ENCODE measurements at places on chromosomes 6 and 20.

DNA sequence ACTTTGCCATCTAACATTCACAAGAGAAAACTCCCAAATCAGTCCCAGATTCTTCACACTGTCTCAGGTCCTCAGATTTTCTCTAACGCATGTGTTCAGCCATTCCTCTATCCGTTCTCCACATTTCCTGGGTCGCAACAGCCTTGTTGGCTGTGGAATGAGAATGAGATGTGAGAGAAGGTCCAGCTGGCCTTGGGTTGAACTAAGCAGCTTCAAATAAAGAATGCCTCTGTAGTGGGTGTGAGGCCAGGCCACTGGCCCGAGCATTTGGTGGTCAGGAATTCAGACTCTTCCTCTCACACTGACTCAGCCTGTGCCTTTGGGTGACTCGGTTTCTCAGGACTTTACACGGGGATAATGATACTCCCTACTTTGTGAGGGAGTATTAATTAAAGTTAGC is 73.8 kb upstream of the CCN6 start:
- DNase-seq: peak; percentile 32

- no peak for DNase-seq
Observed at GRCh38 chr6:31579546-31580437, 2.4 kb downstream of the LTB start.

GRCh38 chr6:127570739-127571389 is 6.1 kb upstream of the C6orf58 start:
- peak; percentile 25 for DNase-seq

- peak; percentile 25 for DNase-seq
Observed at GRCh38 chr6:73131706-73132105, 93.6 kb downstream of the KHDC1L start.

- peak; percentile 41 for DNase-seq
Observed at GRCh38 chr6:32972353-32973143, 4.2 kb downstream of the BRD2 start.

- peak; percentile 6 for DNase-seq
Observed at GRCh38 chr6:113184736-113185135, 672.4 kb upstream of the MARCKS start.

DNA sequence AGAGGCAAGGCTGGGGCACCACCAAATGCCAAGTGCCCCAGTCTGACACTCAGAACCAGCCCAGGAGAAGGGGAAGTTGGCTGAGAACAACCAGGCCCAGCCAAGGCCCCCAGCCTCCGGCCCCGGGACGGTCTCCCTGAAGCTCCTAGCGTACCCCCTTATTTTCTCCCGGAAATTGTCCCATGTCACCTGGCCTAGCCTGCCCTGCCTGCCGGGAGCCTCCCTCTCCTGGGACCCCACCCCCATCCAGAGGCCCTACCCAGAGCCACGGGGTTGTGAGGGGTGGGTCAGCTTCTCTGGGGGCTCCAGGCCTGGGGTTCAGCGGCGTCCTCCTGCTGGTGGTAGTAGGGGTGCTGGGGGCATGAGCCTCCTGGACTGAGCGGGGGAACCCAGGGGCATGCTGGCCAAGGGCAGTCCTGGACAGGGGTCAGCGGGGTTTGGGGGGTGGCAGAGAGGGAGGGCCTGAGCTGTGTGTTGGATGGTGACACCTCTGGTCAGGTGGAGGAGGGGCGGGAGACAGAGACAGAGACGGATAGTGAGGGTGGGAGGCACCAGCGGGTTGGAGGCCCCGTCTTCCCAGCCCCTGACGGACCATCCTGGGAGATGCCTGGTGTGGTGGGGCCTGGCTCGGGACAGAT is 7.9 kb upstream of the SLCO4A1 start:
- no peak for DNase-seq

GRCh38 chr6:142903812-142904211 is 41.2 kb downstream of the HIVEP2 start:
- DNase-seq: peak; percentile 69

GRCh38 chr6:24961852-24962251 is 26.1 kb upstream of the RIPOR2 start:
- DNase-seq: no peak

DNA sequence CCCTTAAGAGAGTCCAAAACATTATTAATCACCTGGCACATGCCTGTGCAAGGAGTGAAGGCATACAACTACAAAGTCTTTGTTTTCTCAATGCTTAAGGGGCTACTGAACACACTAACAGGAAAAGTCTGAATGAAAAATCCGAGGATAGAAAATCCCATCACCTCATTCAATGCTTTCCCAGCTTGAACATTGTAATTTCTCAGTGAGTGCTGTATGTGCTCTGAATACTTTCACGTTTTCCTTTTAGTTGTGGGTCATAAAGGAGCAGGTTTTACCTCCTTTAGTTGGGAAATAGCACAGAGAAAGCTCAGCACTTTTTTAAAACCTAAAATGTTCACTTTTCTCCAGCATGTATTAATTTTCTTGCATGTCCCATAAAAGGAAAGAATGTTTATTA is 45.9 kb upstream of the SPTLC3 start:
- DNase-seq: no peak

- DNase-seq: no peak
Observed at GRCh38 chr20:5357946-5358345, 41.2 kb upstream of the PROKR2 start.

DNA sequence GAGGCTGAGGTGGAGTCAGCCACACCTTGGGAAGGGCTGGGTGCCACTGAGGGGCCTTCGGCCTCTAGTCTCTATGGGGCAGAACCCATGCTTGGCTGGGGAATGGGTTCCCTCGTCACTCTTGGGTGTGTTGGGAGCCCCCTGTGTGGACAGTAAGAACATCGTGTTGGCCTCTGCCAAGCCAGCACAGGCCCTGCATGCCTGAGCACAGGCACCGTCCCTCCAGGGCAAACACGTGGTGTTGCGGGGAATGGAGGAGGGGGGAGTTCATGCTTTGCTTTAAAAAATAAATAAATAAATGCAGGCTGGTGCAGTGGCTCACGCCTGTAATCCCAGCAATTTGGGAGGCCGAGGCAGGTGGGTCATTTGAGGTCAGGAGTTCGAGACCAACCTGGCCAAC is 63.0 kb downstream of the EZR start:
- no peak for DNase-seq

DNA sequence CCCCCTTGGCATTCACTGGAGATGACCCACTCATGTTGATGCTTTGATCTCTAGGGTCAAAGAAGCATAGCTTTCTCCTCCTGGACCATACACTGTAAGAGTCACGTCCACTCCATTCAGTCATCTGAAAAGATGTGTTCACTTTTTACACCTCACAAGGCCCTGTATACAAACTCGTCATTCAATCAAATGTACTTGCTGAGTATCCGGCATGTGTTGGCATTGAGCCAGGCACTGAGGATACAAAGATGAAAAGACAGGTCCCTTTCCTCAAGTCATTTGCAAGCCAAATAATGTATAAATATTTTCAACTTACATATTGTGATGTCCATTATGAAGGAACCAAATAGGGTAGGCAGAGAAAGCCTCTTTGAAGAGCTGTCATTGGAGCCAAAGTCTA is 32.6 kb upstream of the CSNK2A1 start:
- no peak for DNase-seq

DNA sequence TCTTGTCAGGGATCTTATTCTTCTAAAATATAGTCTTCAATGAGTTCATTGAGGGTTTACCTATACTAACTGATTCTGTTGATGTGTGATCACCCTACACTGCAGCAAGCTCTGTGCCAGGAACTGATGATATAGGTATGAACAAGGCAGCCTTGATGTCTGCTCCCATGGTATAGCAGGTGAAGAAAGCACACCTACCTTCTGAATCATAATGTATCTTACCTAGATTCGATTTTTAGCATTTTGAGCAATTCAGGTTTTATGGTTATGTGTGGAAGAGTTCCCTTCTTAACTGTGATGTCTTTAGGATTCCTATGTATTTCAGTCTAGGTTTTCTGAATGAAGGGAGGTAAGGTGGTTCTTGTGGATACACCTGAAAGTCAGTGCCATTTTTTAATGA is 223.0 kb downstream of the DOK5 start:
- no peak for DNase-seq

Data from iris pigment epithelial cell (primary cell).